ENCODE measurements at places on chromosomes 11 and 22.

DNA sequence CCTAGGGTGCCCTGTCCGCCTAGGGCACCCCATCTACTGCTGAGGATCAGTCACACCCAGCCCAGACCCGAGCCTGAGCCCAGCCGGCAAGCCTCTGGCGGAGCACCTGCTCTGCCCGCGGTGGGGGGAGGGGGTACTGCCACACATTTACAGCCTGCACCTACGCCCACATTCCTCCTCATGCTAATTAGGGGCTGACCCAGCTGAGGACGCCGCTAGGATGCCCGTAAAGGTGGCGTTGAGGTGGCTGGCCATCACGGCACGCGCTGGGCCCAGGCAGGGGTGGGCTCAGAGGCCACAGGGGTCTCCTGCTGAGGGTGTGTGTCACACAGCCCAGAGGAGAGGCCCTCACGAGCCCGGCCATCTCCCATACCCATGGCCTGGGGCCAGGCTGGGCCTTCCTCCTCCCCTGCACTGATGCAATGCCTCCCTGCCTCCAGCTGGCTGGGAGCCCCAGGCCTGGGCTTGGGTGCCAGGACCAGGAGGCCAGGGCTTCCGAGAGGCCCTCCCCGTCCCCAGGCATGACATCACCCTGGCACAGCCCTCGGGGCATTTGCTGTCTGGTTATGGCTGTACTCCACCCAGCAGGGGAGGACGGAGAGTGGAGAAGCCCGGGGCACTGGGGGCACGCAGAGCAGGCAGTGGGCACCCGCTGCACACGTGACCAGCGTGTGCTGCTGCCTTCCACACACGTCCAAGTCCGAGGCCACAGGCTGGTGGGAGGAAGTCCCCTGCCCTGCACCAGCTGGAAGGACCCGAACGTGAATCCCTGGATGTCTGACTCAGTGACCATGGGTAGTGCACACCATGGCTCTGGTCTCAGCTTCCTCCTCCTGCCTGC is 12.7 kb downstream of the DUSP8 start:
- no peak for DNase-seq

- DNase-seq: no peak
Measured at GRCh38 chr11:121763526-121763925, 310.8 kb upstream of the SORL1-AS1 start.

- no peak for DNase-seq
Measured at GRCh38 chr11:96279896-96280290, 63.1 kb downstream of the MAML2 start.

DNA sequence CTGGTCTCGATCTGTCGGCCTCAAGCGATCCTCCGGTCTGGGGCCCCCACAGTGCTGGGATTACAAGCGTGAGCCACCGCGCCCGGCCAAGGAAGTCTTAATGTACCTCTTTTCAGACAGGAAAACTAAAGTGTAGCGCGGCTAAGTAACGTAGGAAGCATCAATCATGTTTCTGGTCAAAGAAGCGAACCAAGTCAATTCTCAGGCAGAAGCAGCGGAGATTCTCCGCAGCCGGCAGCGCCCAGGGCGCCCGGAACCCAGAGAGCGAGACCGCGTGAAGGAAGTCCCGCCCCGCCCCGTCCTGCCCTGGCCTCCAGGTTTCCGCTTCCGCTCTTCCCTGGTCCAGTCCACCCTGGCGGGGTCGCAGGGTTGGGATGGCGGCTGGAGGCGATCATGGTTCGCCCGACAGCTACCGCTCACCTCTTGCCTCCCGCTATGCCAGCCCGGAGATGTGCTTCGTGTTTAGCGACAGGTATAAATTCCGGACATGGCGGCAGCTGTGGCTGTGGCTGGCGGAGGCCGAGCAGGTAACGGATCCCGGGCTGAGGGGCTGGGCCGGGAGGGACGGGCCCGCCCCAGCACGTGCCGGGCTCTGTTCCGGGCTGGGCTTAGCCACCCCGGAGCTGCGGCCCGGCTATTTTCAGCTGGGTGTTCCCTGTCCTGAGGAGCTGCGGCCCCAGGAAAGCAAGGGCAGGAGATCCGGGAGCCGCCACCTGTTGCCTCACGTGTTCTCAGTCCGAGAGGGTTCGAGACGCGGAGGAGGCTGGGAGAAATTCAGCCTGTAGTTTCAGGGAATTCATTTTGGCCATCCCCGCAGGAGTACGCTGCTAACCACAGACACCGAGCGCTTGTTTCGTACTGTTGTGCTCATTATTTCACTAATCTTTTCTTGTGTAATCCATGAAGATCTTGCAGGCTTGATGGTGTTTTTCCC is at the start of gene ADSL:
ADSL (plus strand) TSS at position 316 of the 934 bp plus-strand sequence; CDS start at position 375, 59 bp downstream.
- peak; percentile 50 for DNase-seq

GRCh38 chr11:111378861-111379601 is at the start of gene POU2AF1:
TSS of gene POU2AF1 (minus strand) at chr11:111379275. CDS start at chr11:111379177, 98 bp downstream.
- DNase-seq: no peak

GRCh38 chr11:67254798-67255197 is 11.5 kb upstream of the GRK2 start:
- DNase-seq: no peak

- no peak for DNase-seq
Measured at GRCh38 chr22:45268958-45269844, 15.5 kb upstream of the UPK3A start.

GRCh38 chr11:132185726-132186592 is 815.5 kb downstream of the NTM start:
- no peak for DNase-seq

DNA sequence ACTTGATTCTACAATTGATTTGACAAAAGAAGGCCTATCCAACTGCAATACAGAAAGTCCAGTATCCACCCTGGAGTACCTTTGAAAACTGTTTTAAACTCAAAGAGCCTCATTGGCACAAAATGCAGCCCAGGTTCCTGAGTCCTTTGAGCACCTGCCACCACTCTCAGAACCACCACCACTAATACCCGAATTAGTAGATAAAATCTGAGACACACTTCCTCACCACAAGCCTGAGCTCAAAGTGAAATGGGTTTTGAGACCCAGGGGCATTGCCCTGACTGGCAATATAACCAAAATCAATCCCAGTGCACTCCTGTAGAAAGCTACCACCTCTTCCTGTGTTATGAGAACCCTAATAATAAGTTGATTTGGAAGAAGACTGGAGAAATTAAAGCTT is 215.7 kb downstream of the CSNK2A3 start:
- DNase-seq: no peak

DNA sequence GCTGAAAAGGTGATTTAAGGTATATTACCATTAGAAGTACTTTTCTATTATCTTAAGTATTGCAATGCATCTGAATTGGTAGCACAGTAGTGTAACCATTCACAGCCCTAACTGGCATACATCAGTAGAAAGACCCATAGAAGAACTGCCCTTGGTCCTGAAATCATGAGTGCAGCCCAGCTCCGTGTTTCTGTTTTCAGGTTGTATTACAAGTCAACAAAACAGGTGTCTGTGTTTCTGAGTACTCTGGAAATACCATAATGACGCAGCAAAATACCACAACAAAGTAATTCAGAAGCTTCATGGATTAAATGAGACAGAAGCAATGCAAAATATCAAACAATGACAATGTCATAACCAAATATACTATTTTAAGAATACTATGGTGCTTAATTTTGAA is 226.3 kb downstream of the OPCML start:
- no peak for DNase-seq

- no peak for DNase-seq
Measured at GRCh38 chr22:26643418-26644100, 13.8 kb upstream of the MIAT start.

DNA sequence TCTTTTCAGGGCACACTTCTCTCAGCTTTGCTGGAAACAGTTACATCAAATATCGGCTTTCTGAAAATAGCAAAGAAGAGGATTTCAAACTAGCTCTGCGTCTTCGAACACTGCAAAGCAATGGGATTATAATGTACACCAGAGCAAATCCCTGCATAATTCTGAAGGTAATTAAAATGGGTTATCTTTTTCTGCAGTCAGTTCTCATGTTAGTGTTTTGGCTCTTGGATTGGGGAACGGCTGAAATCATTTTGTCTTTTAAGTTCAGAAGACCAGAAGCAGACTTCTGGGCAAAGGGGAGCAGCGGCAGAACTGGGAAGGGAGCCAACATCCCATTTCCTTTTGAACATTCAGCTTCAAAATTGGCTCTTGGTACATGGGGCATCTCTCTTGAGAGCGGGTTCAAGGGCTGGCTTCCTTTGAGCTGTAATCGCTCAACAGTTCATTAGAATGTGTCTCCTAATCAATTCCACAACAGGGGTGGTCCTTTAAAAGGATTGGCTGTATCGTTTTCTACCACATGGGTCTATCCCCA is 110.2 kb upstream of the MTNR1B start:
- no peak for DNase-seq

GRCh38 chr22:32073262-32073661 is 30.2 kb downstream of the SLC5A1 start:
- DNase-seq: no peak

GRCh38 chr22:31230871-31231621 is 18.9 kb downstream of the LIMK2 start:
- DNase-seq: no peak

DNA sequence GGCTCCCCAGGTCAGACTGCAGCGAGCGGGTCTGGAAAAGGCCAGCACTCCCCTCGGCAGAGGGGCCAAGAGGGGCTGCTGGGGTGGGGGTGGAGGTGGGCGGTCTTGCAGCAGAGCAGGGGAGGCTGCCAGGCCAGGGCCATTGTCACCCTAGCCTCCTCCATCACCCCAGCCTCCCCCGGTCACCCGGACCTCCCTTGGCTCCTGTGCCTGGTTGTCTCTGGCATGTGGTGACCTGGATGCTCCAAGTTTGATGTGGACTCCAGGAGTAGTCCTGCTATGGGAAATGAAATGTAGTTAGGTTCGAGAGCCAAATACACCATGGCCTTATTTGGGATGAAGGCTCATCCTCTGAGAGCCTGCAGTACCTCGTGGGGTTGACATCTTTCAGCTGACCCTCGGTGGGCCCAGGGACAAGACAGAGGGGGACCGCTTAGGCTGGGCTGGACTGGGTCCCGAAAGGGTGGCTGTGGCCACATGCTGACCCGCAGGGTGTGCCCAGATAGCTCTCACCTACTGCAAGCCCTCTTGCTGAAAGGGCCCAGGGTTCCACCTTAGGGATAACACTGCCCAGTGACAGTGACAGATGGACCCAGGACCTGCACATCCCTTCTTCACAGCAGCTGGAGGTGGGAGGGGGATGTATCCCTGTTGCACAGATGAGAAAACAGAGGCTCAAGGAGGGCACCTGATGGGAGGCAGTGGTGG is 24.1 kb downstream of the MRGPRD start:
- DNase-seq: no peak

DNA sequence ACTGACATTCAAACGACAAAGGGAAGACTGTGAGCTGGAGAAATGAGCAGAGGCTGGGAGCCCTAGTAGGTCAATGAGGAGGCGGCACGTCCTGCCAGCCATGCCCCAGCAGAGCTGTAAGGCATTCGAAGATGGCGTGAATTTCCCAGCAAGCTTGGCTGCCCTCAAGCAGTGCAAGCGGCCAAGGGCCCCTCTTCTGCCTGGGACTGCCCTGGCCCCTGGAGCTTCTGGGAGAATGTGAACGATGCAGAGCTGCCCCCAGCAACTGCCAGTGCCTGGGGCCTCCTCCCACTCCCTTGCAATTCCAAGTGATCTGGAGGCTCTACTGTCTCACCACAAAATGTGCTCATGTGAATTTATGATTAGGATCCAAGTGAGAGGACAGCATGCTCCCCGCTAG is 4.3 kb downstream of the PPM1F start:
- DNase-seq: no peak

GRCh38 chr22:29626497-29627195 is 23.2 kb downstream of the NF2 start:
- peak; percentile 69 for DNase-seq

DNA sequence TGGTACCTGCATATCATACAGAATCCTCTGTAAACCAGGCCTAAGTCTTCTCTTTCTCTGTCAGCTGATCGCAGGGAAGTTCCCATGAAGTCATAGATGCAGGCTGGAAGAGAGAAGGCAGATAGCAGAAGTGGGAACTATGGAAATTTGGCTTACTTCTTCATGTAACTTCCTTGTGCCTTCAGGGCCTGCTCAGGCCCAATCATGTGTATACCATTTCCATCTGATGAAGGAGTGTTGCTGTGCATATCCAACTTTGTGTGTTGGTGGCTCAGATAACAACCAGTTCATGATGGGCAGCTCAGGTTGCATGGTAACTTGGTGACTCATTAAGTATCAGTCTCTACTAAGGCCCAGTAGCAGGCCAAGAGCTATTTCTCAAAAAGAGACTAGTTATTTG is 53.1 kb upstream of the CEP295 start:
- DNase-seq: no peak

GRCh38 chr22:28332410-28332809 is 347.2 kb downstream of the TTC28 start:
- no peak for DNase-seq

GRCh38 chr11:114296605-114297372 is 590 bp downstream of the NNMT start:
- no peak for DNase-seq

DNA sequence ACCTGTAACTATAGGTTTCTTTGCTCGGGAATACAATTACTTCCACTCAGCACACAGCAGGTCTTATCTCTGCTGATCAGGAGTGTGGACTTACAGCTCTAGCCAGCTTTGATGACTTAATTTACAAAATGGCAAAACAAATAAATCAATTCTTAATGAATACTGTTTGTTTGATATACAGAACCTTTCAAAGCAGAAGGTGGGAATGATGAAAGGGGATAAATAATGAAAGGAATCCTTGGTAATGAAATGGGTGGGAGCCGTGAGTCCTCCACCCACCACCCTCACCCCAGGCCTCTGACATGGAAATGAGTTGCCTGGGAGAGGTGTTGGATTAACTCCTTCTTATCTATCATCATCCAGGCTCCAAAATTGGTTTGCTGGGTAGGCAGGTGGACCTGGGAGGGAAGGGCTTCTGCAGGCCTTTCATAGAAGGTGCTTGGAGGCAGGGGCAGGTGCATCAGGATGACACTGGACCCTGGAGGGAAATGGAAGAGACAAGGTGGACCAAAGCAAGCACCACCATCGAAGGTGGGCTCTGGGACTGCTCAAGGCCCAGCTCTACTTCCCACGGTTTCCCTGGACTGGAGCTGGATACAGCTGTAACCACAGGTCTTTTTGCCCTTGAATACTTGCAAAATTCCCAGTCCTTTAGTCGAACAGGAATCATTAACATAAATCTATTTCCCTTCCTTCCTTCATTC is 23.0 kb downstream of the POU2AF1 start:
- DNase-seq: no peak

DNA sequence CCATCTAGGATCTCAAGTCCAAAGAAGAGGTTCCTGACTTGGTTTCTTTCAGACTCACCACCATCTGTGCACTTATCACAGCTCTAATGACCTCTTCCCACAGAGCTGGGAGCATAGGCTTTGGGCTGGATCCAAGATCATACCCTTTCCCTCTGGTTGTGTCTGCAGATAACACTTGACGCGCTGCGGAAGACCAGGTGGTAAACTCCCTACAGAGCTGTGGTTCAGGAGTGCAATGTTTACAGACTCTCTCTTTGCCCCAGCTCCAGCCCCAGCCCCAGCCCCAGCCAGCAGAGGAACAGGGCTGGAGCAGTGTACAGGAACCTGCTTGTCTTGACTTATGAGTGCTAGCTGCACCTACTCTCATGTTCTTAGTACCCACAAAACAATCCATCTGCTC is 274.4 kb upstream of the SYN3 start:
- no peak for DNase-seq

GRCh38 chr11:72735495-72736027 is 16.6 kb downstream of the ARAP1 start:
- no peak for DNase-seq

GRCh38 chr11:762421-763072 is 14.7 kb downstream of the GATD1 start:
- DNase-seq: peak; percentile 72

- no peak for DNase-seq
Measured at GRCh38 chr11:70703141-70704064, 305.1 kb downstream of the CTTN start.

- DNase-seq: peak; percentile 39
Measured at GRCh38 chr11:27216270-27217149, 146.5 kb downstream of the CCDC34 start.

GRCh38 chr11:117610901-117611300 is 186.1 kb downstream of the DSCAML1 start:
- DNase-seq: no peak

All from HFF-Myc (cell line).